Activated T-helper 1 cell treated with Interleukin-2 at 50 U/mL for 16 hours (primary cell): ENCODE measurements at places on chromosomes 16 and 17.

DNA sequence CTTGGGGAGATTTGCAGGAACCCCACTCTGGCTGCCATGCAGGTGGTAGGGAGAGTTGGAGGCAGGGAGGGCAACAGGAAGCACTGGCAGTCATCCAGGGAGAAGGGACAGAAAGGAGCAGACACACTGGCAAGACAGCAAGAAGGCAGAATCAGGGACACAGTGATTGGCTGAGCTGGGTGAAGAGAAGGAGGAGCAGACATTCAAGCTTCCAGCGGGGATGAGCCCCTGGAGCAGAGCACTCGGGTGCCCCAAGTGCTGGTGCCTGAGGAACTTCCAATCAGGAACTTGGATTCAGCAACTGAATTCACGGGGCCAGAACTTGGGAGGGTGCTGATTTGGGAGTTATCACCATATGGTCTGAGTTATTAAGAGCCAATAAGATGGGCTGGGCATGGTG, 6.3 kb upstream of the ITGA3 start:
- no peak for DNase-seq

- no peak for DNase-seq
Observed at GRCh38 chr17:17051791-17052461, 9.7 kb downstream of the MPRIP start.

GRCh38 chr16:3065069-3065741, at the start of gene IL32:
Gene IL32 (plus strand): TSS chr16:3065640. CDS start chr16:3065812, 172 bp downstream.
- peak; percentile 59 for DNase-seq

DNA sequence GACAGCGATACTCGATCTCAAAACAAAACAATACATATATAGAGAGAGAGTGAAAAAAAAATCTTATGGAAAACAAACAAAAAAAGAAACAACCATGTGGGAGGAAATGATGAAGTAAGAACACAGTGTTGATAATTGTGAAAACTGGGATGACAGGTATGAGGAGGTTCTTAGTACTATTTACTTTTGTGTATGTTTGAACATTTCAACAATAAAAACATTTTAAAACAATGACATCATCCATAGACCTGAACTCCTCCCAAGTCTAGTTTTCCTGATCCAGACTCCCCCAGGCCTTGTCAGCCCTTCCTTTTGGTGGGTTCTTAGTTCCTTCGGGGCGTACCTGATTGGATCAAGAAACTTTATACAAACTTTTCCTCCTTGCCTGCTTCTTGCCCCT, 51.7 kb downstream of the CCDC42 start:
- DNase-seq, result no peak

DNA sequence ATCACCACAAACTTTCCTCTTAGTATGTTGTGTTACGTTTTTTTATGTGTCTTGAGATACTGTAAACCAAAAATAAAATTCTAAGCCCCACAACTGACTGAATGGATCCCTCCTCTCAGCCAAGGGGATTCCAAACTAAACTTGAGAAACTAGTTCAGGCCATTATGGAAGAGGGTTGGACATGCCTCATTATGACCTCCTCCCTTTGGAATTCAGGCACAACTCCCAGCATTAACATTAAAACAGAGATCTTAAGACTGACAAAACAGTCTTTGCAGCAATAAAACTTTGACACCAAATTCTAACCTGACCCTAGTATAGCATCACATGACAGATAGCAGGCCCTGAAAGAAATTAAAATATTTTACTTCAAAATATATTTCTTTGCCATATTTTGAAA, 51.1 kb upstream of the SLC47A1 start:
- no peak for DNase-seq

DNA sequence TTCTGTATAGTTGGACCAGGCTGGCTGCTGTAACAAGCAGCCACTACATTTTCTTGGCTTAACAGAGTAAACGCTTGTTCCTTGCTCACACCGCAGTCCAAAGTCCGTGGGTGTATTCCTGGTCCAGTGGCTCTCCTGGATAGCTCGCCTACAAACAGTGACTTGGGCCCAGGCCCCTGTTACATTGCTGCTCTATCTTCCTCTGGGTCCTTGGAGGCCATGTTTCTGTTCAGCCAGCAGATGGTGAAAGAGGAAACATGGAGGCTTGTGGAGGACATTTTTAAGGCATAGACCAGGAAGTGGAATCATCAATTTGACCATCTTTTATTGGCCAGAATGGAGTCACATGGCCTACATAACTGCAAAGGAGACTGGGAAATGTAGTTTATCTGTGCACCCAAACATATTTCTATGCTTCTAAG, 55.1 kb downstream of the ATP2C2 start:
- DNase-seq, result no peak

DNA sequence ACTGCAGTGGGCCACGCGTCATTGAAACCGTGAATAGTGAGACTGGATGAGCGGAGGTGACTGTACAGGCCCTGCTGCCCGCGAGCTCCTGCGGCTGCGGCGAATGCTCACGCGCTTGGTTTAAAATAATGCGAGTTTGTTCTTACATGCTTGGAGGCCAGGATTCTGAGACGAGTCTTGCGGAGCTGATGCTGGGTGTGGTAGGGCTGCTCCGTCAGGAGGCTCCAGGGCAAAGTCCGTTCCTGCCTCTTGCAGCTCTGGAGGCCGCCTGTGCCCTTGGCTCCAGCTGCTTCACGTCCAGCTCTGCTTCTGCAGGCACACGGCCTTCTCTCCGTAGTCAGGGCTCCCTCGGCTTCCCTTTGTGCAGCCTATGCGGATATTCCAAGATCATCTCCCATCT, 9.5 kb downstream of the ACSF3 start:
- no peak for DNase-seq

DNA sequence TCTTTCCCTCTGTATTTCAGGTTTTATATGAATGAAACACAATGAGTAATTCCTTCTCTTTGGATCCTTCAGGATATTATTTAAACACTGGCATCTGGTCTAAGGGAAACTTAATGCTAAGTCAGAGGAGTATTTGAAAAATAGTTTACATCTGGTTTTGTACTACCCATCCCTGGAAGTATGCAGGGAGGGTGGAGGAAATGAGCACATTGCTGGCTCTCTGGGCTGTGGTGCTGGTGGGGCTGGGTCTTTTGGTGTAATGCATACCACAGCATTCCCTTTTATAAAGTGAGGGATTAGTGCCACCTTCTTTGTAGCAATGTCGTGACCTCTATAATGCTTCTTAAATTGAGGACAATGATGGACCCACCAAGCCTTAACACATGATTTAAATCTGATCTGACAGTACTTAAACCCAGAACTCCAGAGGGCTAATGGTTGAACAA, 105.5 kb upstream of the AXIN2 start:
- DNase-seq, result no peak

GRCh38 chr17:78000341-78000740, 41.8 kb downstream of the TNRC6C start:
- no peak for DNase-seq

DNA sequence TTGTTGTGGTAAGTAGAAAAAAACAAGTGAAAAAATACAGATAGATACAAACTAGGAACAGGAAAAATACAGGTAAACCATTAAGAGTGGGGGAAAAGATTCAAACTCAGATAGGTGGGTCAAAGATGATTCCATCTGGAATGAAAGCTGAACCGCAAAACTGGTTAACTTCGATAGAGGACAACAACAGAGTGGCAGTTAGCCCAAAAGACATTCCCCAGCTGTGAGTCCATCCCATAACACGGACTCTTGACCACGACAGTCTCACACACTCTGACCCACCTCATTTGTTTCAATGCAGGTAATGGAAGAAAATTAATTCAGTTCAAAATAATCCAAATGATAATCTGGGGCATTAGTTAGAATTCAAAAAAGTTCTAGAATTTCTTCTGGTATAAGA, 13.5 kb downstream of the ELAC2 start:
- no peak for DNase-seq

DNA sequence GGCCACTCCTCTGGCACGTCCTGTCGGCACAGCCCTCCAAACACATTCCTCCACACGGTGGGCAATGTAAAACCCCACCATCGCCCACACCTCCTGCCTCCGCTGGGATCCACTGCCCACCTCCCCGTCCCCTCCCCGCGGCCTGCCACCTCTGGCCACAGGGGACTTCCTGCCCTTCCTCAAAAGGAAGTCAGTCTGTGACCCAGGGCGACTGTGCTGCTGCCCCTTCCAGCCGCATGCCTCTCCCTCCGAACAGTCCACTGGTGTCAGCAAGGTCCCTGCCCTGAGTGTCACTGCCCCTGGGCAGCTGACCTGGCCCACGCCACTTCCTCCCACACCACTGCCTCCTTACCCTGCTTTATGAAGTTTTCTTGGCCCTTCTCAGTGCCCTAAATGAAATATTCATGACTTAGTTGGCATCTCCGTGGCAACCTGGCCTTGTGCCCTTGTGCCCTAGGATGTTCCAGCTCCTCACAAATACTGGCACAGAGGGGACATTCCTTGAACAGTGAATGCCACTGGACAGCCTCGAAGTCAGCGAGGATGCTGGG, 2.0 kb downstream of the PLD6 start:
- DNase-seq, result no peak

- DNase-seq, result peak; percentile 69
Observed at GRCh38 chr17:44385287-44386181, 3.9 kb downstream of the ITGA2B start.

DNA sequence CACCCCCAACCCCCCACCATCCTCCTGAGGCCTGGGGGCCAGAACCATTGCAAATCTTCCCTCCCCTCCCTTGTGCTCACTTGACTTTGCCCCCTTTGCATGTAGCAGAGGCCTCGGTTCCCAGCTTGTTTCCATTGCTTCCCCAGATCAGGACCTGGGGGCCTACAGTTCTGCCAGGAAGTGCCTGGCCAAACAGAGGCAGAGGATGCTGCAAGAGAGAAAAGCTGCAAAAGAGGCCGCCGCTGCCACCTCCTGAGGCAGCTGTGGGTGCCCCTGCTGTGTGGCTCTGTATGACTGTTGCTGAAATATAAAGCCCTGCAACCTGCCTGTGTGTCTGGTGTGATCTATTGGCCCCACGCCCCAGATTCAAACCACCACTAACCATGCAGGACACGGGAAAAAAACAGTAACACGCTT, 2.3 kb downstream of the NDUFB10 start:
- DNase-seq, result no peak

- no peak for DNase-seq
Observed at GRCh38 chr16:67489401-67490083, 6.2 kb upstream of the AGRP start.

GRCh38 chr17:66833201-66833600, 1.7 kb upstream of the CACNG5 start:
- no peak for DNase-seq

GRCh38 chr17:38918916-38919315, 6.5 kb upstream of the LASP1NB start:
- DNase-seq, result no peak

DNA sequence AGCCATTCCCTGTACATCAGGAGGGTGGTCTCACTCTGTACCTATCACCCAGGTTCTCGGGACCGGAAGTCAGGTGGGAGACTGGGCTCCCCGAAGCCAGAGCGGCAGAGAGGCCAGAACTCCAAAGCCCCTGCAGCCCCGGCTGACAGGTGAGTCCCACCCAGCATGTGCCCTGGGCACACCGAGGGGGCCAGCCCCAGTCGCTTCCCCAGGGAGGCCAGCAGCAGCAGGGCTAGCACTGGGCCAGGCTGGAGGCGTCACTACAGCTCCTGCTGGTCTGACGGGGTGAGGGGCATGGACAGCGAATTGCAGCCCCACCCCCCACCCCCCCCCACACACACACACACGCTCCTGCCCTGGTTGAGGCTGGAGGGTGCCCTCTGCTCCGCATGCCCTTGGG, 7.9 kb upstream of the IL17C start:
- DNase-seq, result no peak

DNA sequence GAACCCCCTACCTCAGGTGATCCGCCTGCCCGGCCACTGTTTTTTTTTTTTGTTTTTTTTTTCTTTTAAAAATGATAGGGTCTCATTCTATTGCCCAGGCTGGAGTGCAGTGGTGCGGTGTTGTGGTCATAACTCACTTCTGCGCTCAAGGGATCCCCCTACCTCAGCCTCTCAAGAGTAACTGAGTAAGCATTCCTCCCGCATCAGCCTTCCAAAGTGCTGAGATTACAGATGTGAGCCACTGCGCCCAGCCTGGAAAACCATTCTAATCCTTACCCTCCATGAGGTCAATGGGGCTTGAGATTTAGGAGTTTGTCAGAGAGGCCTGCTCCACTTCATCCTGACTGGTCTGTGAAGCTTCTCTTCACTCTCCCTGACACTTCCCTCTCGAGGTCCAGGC, 12.5 kb downstream of the ERAL1 start:
- DNase-seq, result no peak

GRCh38 chr17:13154398-13154797, 136.6 kb upstream of the ELAC2 start:
- DNase-seq, result no peak

DNA sequence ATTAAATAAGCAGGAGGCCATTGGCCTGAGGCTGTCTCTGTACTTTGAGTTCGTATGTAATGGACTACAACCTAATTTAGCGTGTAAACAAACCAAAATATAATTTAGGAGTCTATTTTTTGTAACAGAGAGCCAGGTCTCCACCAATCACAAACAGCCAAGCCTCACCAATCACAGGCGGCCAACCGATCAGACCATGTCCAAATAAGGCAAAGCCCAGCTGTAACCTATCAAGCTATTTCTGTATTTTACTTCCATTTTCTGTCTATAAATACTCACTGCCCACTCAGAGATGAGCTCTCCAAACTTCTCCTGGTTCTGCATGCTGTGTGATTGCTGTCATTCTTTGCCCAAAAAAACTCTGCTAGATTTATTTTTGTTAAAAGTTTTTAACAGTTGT, 322.7 kb downstream of the NPIPA8 start:
- no peak for DNase-seq

DNA sequence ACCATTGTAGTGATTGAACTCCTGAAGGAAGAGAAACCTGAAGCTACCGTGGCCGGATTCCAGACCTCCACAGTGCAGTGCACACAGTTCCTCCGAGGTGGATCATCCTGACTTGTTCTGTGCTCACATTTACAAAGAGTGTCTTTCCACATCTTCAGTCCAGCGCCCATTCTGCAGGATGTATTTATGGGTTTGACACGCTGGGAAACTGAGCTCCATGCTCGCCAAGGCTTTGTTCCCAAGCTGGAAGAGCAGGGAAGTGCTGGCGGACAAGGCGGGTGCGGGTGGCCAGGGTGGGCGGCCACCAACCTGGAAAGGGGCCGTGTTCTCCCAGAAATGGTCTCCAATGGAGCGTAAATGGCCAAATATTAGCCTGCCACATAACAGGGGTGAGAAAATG, 227.9 kb downstream of the IRF8 start:
- DNase-seq, result no peak

DNA sequence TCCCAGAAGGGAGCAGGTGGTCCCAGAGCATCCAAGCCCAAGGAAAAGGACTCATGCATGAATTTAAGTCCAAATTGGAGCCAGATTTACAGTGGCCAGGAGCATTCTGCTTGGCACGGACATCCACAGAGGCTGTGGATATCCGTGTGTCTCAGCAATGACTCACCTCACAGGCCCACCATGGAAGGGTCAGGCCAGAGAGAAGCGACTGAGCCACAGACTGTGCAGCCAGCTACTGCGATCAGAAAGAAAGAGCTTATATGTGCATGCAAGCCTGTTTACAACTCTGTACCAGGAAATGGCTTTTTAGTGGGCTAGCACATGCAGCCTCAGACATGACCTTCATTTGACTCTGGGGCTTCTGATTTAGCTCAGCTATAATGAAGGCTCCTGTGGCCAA, 231.0 kb downstream of the C16orf95 start:
- DNase-seq, result no peak
